Activated naive CD8-positive, alpha-beta T cell treated with anti-CD3 and anti-CD28 coated beads, Interleukin-2, amount 50 U/mL, for 24 hours (primary cell): ENCODE measurements at places on chromosomes 3 and 15.

DNA sequence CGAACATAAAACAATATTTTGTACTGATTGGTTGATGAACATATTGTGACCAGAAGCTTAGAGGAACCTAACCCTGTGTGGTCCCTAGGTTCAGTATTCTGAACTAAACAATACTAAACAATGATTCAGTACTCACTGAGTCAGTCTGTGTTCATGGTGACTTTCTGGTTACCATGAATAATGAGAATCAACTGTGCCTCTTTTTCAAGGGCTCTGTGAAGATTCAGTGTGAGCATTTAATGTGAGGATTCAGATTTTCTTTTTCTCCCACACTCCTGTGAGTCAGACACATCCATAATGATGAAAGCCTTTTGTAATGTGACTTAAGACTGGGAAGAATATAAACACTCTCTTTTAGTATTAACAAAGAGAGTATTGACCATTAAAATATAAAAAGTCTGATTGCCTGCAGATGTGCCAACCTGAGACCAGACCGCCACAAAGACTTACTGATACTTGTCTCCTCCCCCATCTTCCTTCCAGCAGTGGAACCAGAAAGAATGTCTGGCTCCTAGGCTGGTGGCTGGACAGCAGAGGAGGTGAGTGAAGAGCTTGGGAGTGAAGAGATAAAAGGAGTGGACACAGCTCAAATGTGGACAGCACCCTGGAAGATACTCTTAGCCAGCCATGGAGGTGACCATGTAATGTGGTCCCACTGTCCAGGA is 17.6 kb upstream of the ACTL6A start:
- peaks cover 2% of the 10 kb centered on the region for H3K27me3 ChIP-seq
- no peaks in the 10 kb centered on the region for H3K36me3 ChIP-seq
- H3K4me1 ChIP-seq, result no peaks in the 10 kb centered on the region

DNA sequence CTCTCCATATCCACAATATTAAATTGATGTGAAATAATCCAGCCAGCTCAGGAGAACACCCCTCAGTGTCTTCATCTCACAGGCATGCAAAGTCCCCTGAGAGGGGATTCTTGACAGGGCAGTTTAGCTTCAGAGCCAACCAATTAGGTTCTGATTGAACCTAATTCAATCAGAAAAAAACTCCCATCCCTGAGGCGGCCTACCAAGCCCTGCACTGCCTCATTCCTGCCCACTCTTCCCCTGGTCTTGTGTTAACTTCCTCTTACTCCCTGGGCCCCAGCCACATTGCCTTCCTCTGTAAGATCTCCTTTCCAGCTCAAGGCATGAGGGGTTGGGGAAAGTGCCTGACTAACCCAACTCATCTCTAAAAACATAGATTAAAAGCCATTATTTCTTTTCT is 46.1 kb downstream of the FRMD4B start:
- no peaks in the 10 kb centered on the region for H3K4me1 ChIP-seq
- peaks cover 2% of the 10 kb centered on the region for H3K27me3 ChIP-seq
- no peak for DNase-seq
- no peak overlapping the region for H3K4me3 ChIP-seq
- no peaks in the 10 kb centered on the region for H3K36me3 ChIP-seq

- no peak overlapping the region for H3K4me3 ChIP-seq
- H3K36me3 ChIP-seq, result peaks cover 60% of the 10 kb centered on the region
- no peaks in the 10 kb centered on the region for H3K27me3 ChIP-seq
- DNase-seq, result no peak
Measured at GRCh38 chr3:136464502-136464901, 214.4 kb downstream of the PCCB start.

- no peak for DNase-seq
- H3K4me1 ChIP-seq, result no peaks in the 10 kb centered on the region
- peaks cover 9% of the 10 kb centered on the region for H3K27me3 ChIP-seq
- H3K4me3 ChIP-seq, result no peak overlapping the region
- H3K36me3 ChIP-seq, result no peaks in the 10 kb centered on the region
- H3K27ac ChIP-seq, result no peak overlapping the region
Measured at GRCh38 chr3:139982404-139982803, 47.4 kb downstream of the CLSTN2 start.

DNA sequence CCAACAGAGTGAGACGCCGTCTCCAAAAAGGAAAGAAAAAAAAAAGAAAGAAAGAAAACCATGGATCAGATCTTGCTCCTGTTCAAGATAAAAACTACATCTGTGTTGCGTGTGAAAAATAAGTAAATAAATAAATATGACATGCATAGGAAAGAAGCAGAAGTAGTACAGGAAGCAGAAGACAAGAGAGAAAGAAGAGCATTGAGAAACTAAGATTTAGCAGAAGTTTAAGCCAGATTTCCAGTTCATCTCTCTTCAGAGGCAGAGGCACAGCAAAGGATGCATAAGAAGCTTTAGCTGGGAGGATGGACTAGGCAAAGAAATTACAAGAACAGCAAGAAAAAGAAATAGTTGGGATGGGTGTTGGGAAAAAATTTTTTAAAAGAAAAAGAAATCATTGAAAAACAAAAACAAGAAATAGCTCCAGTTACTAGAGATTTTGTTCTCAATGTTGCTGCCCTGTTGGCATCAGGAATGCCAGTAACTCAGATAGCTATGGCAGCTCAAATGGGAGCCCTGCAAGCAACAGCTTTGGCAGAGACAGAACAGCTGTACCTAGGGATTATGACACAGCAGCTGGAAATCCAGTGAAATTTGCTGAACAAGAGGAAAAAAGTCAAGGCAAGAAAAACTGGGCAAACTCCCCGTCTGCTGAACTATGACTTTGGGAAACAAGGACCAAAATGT is 17.3 kb downstream of the AP3S2 start:
- no peak overlapping the region for H3K4me3 ChIP-seq
- no peak overlapping the region for H3K27ac ChIP-seq
- H3K27me3 ChIP-seq, result no peaks in the 10 kb centered on the region

- DNase-seq, result no peak
- H3K27ac ChIP-seq, result no peak overlapping the region
- H3K4me3 ChIP-seq, result no peak overlapping the region
- peaks cover 8% of the 10 kb centered on the region for H3K4me1 ChIP-seq
- H3K27me3 ChIP-seq, result peaks cover 2% of the 10 kb centered on the region
Measured at GRCh38 chr3:72155391-72156064, 370.6 kb upstream of the PROK2 start.

- no peak for DNase-seq
- H3K27me3 ChIP-seq, result no peaks in the 10 kb centered on the region
- H3K36me3 ChIP-seq, result peaks cover 14% of the 10 kb centered on the region
- H3K4me3 ChIP-seq, result no peak overlapping the region
- peaks cover 39% of the 10 kb centered on the region for H3K4me1 ChIP-seq
Measured at GRCh38 chr3:44437800-44438199, 39.7 kb downstream of the ZNF445 start.

- H3K27ac ChIP-seq, result peak overlapping the region; percentile 4
- H3K36me3 ChIP-seq, result peaks cover 21% of the 10 kb centered on the region
- DNase-seq, result no peak
- H3K4me1 ChIP-seq, result peaks cover 25% of the 10 kb centered on the region
- H3K4me3 ChIP-seq, result no peak overlapping the region
Measured at GRCh38 chr3:120100711-120101110, 6.5 kb upstream of the GSK3B start.

- peaks cover 2% of the 10 kb centered on the region for H3K27me3 ChIP-seq
- DNase-seq, result no peak
- H3K4me3 ChIP-seq, result no peak overlapping the region
Measured at GRCh38 chr15:34994925-34995324, 6.8 kb upstream of the ZNF770 start.

DNA sequence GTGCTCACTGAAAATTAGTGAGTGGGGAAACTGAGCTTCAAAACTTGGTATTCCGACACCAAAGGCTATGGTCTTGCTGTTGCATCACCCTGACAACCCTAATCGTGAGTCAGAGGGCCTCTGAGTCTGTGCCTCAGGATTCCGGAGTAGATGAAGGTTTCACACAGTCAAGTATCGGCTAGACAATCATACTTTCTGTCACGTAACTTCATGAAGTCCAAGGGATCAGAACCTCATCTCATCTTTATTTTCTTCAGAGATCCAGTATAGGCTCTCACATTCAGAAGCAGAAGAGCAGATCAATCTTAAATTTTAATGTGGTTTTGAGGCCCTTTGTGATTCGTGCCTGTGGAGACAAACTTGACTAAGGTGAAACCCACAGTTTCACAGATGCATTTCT is 26.1 kb upstream of the NECTIN3 start:
- no peak overlapping the region for H3K4me3 ChIP-seq
- H3K27ac ChIP-seq, result no peak overlapping the region
- no peaks in the 10 kb centered on the region for H3K27me3 ChIP-seq
- H3K36me3 ChIP-seq, result no peaks in the 10 kb centered on the region
- no peak for DNase-seq

- no peaks in the 10 kb centered on the region for H3K36me3 ChIP-seq
- no peak for DNase-seq
- peaks cover 2% of the 10 kb centered on the region for H3K27me3 ChIP-seq
- no peak overlapping the region for H3K27ac ChIP-seq
- no peak overlapping the region for H3K4me3 ChIP-seq
Measured at GRCh38 chr3:50924638-50925037, 249.9 kb downstream of the DOCK3 start.

DNA sequence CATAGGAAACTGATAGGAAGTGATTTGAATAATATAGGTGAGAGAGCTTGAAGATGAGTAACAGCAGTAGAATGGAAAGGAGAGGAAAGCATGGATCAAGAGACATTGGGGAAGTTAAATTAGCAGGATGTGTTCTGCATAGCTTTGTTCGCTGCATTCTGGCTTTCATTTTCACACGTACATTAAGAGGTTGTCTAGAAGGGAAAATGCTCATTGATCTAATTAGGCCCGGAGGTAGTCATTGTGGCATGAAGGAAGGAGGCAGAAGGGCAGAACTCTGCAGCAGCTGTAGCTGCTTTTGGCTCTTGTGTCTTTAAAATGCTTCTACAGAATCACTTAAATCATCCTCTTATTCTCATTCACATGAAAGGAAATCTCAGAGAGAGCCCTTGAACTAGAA is 40.3 kb downstream of the KCNAB1 start:
- H3K36me3 ChIP-seq, result no peaks in the 10 kb centered on the region
- no peak for DNase-seq
- peaks cover 14% of the 10 kb centered on the region for H3K4me1 ChIP-seq
- peak overlapping the region; percentile 0 for H3K4me3 ChIP-seq
- H3K27me3 ChIP-seq, result no peaks in the 10 kb centered on the region

- peak overlapping the region; percentile 50 for H3K4me3 ChIP-seq
- H3K27me3 ChIP-seq, result peaks cover 3% of the 10 kb centered on the region
- H3K27ac ChIP-seq, result peak overlapping the region; percentile 91
- peaks cover 20% of the 10 kb centered on the region for H3K36me3 ChIP-seq
- peak; percentile 22 for DNase-seq
Measured at GRCh38 chr15:56042982-56043980, 49.9 kb upstream of the NEDD4 start.

- H3K27me3 ChIP-seq, result no peaks in the 10 kb centered on the region
- no peak for DNase-seq
- no peaks in the 10 kb centered on the region for H3K4me1 ChIP-seq
- H3K4me3 ChIP-seq, result no peak overlapping the region
Measured at GRCh38 chr3:65979162-65979561, 59.6 kb downstream of the MAGI1 start.

DNA sequence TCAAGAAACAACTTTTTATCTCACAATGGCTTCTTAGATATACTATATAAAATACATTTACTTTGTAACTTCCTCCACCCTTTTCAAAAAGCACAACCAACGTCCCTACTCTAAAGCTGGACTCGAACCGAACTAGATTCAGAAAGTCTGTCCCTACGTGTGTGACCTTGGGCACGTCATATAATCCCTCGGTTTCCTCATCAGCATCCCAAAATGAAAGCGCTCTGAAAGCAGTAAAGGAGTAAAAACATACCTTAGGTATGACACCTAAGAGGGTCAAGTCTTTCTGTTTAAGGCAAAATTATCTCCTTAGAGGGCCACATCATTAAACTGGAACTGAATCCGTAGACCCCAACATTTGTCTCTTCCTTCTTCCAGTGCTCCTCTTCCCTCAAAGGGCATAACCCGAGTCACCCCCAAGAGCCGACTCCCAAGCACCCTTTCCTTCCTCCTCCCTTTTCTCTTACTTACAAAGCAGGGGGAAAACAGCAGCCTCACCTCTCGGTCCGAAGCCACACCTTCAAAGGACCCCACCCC is 663 bp downstream of the PDCD10 start:
- H3K27ac ChIP-seq, result no peak overlapping the region
- no peak overlapping the region for H3K4me3 ChIP-seq
- no peaks in the 10 kb centered on the region for H3K27me3 ChIP-seq
- DNase-seq, result no peak

- H3K4me3 ChIP-seq, result no peak overlapping the region
- H3K27ac ChIP-seq, result no peak overlapping the region
- H3K36me3 ChIP-seq, result peaks cover 57% of the 10 kb centered on the region
- no peaks in the 10 kb centered on the region for H3K27me3 ChIP-seq
Measured at GRCh38 chr15:75928680-75929608, 25.3 kb downstream of the FBXO22 start.

- DNase-seq, result no peak
- H3K4me3 ChIP-seq, result no peak overlapping the region
- no peak overlapping the region for H3K27ac ChIP-seq
- peaks cover 4% of the 10 kb centered on the region for H3K27me3 ChIP-seq
Measured at GRCh38 chr15:31046759-31047359, 54.7 kb downstream of the TRPM1 start.

GRCh38 chr3:148882288-148882687 is 17.2 kb downstream of the CPA3 start:
- H3K27me3 ChIP-seq, result peaks cover 9% of the 10 kb centered on the region
- no peak overlapping the region for H3K4me3 ChIP-seq
- no peak for DNase-seq
- no peak overlapping the region for H3K27ac ChIP-seq
